ENCODE measurements at places on chromosomes 2 and 18.
A peak's percentile ranks its signal among the peaks of the same experiment; 100 is the strongest.

DNA sequence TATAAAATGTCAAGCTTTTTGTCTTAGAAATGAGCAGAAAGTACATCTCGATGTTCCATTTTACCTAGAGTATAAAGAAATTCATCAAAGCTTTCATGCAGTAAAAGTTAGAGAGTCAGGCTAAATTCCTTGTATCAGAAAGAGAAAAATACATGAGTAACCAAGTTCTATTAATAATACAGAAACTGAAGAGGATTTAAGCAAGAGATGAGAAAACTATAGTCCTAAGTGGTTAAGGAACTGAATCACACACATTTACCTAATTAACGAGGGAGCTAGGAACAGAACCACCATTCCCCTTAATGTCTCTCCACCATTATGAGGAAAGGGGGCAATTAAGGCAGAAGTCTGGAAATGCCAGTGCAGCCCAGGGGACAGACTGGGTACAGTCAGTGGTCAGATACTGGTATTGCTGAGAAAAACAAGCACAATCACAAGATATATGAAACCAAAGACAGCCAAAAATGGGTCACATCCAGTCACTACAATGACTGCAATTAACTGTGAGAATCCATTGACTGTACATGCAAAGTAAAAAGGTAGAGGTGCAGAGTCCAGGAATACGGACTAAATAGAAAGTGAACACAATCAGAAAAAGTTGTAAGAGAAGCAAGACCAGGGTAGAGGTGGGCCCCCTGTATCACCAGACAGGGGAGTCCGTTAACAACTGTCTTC lies 23.9 kb downstream of the MAP4K3 start:
- DNase-seq = no peak

DNA sequence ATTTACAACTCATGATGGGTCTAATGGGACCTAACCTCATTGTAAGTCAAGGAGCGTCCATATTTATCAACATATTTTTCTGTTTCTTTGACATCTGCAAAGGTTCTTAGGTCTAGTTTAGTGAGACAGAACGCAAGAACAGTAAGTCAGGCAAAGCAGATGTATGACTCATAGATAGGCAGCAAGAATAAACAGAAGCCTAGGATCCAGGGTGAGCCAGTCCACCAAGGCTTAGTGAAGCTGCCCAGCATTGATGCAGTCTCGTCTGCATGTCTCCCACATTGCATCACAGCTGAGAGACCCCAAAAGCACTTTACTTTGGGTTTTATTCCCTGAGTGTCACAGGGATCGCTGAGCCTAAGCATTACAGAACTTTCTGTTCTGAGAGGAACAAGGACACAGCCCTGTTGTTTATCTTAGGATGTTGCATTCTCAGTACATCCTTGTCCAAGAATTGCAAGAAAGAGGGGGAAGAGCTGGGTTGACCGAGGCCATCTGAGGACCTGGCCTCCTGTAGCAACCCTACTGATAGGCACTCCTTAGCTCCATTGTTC lies 29.6 kb upstream of the TMEM177 start:
- no peak for DNase-seq

DNA sequence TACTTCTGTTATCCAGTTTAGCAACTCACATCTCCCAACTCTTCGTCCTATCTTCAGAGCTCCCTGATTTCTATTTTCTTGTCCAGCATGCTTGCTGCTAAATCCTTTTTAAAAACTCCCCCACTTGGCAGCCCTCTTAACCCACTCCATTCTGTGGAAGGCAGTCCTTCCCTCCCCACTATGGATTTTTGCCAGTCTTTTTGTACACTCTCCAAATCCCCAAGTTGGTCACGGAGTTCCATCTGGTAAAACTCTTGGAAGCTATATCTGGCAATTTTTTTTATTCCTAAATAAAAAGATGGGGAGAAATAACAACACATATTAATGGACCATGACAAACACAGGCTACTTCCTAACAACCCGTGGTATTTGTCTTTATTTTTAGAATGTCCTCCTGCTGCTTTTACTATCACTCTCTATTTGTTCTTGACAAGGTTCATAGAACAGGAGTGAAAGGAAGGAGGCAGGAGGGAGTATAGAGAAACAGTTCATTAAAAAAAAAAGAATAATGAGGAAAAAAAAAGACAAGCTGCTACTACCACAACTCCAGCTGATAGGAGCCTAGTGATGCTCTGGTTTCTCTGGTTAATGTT lies 120.0 kb upstream of the THSD7B start:
- no peak for DNase-seq

- peak; percentile 70 for DNase-seq
These were observed 62.7 kb upstream of the CTDP1 start for GRCh38 chr18:79616651-79617510.

GRCh38 chr2:74822771-74823566 lies 11.0 kb upstream of the HK2 start:
- no peak for DNase-seq

GRCh38 chr18:2898186-2898640 lies 51.4 kb downstream of the EMILIN2 start:
- no peak for DNase-seq

DNA sequence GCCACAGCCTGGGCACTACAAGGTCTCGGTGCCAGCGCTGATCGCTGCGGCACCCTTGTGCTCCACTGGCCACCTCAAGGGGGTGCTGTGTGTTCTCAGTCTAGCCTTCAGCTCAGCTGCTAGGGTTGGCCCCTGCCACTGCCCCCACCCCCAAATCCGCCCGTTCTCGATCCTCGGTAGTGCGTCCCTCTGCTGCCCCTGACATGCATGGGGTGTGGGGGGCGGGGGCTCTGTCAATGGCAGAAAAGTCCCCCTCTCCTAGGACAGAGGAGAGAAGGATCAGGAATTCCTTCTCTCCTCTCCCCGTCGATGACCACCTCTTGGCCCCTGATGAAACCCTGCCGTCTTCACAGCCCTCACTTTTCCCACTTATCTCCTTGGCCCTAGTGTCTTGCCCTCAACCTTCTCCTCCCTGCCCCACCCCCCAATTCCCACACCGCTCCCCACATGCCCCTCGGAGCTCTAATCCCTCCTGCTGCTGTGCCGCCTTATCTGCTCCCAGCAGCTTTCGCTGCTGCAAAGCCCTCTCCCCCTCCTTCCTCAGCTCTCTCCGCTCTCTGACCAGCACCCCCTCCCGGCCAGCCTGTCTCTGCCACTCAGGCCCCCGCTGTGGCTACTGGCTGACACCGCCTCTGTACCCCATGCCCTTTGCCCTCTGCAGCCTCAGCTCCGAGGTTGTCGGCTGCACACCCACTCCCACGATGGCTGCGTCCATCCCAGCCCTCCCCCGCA lies 4.3 kb upstream of the ASIC4 start:
- DNase-seq = no peak

DNA sequence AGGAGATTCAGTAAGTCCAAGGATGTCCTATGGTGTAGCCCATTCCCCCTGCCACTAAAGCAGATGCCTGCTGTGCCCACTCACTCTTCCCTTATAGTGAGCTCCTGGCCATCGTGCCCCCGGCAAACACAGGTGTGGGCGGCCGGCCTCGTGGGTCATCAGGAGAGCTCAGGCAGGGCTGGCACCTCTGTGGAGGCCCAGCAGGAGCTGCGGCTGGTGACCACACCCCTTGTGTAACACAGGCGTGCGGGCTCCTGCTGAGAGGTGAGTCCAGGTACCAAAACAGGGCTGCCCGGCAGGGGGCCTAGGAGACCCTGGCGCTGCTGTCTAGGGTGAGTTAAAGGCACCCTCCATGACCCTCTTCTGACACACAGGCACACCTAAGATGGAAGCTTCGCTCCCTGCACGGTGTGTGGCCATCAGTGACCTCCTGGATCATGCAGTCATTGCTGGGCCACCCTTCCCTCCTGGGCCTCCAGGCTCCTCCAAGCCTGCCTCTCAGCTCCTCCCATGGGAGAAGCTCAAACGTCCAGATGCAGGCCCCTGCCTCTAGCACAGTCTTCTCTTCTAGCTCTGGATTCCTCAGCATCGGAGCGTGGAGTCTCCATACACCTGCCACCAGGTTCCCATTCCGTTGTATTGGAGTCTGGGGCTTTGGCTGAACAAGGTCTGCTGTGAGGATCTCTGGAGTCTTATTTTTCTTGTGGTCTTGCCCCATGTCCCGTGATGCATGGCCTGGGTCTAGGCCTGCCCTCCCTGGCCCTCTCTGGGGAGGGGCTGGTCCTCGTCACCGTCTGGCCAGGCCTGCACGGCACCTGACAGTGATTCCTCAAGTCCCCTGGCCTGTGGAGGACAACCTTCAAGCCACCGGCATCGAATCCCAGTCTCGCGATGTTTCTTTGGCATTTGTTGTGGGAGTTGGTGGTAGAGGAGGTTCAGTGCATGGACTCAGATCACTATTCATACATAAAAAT lies 246.9 kb downstream of the ACKR3 start:
- no peak for DNase-seq

- no peak for DNase-seq
These were observed 18.9 kb downstream of the MGAT5 start for GRCh38 chr2:134272806-134273205.

- no peak for DNase-seq
These were observed 49.1 kb downstream of the CCDC195 start for GRCh38 chr2:224666951-224667553.

DNA sequence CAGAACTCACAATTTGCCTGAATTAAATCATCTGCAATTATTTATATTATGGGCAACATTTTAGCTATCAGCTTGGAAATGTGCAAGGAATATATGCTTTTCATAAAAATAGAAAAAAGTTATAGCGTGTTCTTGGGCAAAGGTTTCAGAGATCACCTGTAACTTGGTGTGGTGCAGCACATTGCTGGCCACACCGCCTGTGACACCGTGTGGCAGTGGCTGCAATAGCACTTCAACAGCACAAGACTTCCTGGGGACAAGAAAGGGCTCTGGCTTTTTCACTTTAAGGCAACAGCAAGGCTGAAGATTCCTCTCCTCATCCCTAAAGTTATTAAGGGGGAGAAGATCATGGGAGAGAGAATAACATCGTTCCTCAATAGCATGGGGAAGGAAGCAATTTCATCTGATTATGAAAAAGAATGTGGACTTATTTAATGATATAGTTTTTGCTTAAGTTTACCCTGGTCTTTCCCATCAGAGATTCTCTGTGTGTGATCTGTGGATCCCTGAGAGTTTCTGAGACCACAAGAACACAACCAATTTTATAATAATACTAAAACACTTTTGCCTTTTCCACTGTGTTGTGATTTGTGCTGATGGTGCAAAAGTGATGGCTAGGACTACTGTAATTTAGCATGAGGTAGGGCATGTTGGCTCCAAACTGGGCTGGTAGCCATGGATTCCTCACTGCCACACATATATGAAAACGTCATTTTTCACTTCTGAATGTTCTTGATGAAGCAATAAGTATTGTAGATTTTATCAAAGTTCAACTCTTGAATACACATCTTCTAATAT lies 15.0 kb upstream of the SERPINB3 start:
- DNase-seq = no peak

- DNase-seq = no peak
These were observed 12.7 kb upstream of the DUSP2 start for GRCh38 chr2:96157649-96158553.

DNA sequence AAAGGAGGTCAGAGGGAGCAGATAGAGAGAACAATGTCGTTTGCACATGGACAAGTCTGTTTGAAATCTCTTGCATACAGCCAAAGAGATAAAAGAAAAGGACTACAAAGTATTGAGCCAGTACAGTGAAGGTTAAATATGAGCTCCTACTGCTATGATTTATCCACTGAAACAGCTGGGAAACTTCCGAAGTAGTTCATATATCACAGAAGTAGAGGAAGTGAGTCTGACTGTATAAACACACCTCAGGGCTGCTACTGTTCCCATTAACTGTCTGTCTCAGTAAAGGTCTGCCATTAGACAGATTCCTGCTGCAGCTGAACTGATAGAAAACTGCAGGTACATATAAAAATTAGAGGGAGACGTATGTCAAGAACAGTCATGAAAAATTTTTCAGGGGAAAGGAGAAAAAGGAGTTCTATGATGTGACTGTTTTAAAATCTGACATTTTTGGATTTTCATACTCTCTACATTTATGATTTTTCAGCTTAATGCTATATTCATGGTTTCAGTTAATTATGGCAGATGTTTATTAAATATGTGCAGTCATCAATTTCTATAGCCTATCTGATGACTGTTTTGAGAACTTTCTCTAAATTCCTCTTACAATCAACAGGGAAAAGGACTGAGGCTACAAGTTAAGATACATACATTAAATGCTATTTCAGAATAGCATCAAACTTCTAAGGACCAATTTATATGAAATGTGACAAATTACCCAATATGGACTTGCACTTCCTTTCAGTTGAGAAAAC lies 364.7 kb downstream of the ERBB4 start:
- no peak for DNase-seq

- no peak for DNase-seq
These were observed 264.0 kb upstream of the SMIM21 start for GRCh38 chr18:75691483-75691882.

DNA sequence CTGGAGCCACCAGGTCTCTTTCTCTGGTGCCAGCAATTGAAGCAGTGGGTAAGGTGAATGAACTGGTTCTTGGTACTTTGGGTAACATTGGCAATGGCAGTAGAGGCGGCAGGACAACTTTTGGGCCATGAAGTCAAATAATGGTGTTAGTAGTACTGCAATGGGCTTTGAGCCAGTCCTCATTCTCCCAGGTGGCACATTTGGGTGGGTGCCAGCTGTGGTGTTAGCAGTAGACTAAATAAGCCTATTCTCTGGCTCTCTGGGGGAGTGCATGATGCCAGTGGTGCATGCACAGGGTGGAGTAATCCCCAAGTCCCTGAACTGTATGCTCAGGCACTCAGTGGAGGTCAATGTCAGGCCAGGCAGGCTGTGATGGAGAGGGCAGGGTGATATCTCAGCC lies 120.2 kb upstream of the LRRTM4 start:
- DNase-seq = no peak

- peak; percentile 75 for DNase-seq
These were observed 486 bp upstream of the GPR39 start for GRCh38 chr2:132415915-132416722.

DNA sequence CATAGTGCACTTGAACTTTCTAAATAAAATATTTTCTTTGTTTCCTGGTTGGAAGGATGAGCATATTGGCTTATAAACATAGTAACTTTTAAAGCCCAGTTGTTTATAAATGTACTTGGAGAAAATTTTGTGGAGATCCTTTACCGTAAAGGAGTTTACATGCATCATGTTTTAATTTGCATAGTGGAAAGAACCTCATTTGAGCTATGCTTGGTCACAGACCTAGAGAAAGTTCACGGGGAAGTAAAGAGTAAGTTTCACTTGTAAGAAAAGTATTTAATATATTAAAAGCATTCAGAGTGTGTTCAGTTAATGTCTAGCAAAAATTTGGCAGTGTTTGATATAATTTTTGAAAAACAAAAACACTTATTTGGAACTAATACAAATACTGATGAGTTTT lies 45.3 kb downstream of the PIKFYVE start:
- DNase-seq = no peak

GRCh38 chr2:234289834-234290590 lies 206.9 kb downstream of the ARL4C start:
- DNase-seq = no peak

DNA sequence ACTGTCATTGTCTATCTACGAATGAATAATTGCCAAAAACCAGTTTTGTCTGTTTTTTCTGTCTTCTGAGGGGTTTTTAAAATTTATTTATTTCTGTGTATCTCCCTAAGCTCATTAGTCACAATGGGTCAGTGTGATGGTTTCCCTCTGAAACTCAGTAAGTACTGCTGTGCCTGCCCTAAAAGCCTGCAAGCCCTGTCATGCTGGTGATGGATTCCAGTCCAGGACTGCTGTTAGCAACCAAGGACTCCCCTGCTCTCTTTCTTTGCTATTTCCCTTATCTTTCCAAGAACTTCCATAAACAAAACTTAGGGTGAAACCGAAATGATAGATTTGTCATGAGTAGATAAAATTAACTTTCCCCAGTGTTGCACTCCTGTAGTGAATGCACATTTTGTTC lies 11.8 kb upstream of the DSG2 start:
- no peak for DNase-seq

- no peak for DNase-seq
These were observed 178.4 kb upstream of the LHCGR start for GRCh38 chr2:48933828-48934497.

All from H1 (cell line).